ENCODE measurements at places on chromosomes 1 and 21.

DNA sequence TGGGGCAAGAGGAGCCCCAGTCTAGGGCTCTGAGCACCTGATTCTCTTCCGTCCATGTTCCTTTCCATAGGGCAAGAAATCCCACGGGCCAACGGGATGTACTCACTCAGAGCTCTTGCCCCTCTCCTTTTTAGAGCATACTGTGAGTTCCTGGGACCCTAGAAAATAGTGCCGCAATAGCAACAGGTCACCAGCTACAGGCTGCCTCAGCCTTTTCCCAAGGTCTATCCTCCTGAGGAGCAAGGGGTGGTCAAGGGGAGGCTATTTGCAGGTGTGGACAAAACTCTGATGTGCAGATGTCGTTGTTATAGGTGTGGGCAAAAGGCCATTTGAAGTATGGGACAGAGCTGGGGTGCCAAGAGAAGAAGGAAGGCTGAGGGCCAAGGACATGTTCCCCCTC, 1.6 kb upstream of the QSOX1 start:
- DNase-seq: no peak

GRCh38 chr1:110196917-110197765, 13.0 kb upstream of the KCNC4 start:
- peak; percentile 67 for DNase-seq

DNA sequence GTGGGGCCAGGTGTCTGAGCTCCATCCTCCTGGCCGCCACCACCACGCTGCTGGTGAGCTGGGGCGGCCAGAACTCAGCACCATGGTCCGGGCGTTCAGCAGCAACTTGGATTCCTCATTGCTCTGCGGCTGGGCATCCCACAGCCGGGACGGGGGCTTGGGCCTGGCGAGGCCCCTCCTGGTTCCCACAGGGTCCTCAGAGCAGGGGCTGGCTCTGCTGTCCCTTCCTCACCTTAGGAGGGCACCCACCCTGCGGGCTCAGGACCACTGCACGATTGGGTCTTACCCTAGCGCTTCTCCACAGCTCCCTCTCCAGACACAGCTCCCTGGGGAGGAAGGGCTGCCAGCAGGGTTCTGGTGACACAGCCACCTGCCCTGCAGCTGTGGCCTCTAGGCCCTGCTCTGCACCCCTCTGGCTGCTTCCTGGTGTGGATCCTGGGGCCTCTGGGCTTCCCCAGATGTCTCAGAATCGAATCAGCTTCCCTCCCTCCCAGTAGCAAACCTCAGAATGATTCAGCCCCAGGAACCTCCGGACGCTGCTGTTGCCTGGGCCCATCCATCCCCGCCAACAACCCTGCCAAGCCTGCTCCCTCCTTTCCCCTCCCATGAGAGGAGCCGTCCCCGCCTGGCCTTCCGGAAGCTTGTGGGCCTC, 25.0 kb downstream of the CRYAA start:
- no peak for DNase-seq

DNA sequence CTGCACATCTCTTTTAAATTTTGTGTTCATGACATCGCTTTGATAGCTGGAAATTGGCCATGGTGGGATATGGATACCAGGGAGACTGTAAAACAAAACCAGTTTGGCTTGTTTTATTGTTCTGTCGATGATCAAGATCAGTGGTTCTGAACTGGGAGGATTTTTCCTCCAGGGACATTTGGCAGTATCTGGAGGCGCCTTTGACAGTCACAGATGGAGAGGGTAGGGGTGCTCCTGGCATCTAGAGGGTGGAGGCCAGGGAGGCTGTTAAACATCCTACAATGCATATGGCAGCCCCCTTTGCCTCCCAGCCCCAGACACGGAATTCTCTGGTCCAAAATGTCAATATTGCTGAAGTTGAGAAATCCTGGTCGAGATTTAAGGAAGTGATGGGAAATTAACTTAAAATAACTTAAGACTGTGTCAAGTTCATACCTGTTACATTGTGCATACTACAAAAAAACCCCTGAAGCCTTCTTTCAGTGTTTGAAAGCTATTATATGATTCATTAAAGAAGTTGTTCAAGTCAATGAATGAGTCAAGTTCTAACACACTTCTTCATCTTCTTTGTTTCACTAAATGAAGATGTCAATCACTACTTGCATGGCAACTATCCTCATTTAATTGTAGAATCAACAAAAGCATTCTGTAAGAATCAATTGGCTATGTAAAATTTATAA, 150.9 kb downstream of the KCNJ6 start:
- DNase-seq: no peak

DNA sequence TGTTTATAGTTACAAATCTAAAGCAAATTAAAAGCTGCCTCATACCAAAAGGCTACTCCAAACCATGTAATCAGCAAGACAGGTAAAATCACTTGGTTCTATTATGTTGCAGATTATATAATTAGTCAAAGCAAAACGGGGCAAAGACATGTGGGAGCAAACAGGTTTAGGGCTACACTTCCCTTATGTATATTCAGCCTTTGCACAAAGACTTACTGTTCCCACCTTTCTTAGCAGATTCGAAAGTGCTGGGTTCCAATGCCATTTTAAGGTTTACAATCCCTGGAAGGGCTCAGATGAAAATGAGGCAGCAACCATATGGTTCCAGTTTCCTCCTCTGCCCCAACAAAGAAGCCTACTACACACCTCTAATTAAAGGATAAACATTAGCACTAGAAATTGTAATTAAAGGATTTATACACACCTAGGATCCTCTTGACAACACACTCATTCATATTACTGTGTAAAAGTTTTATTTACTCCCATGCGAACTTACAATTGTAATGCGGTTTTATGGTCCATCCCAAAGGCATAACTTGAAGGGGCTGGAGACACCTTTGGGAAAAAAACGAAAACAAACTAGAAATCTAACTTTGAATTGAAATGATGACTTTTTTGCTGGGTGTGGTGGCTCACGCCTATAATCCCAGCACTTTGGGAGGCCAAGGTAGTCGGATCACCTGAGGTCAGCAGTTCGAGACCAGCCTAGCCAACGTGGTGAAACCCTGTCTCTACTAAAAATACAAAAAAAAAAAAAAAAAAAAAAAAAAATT, 117.3 kb upstream of the PKN2 start:
- DNase-seq: no peak

DNA sequence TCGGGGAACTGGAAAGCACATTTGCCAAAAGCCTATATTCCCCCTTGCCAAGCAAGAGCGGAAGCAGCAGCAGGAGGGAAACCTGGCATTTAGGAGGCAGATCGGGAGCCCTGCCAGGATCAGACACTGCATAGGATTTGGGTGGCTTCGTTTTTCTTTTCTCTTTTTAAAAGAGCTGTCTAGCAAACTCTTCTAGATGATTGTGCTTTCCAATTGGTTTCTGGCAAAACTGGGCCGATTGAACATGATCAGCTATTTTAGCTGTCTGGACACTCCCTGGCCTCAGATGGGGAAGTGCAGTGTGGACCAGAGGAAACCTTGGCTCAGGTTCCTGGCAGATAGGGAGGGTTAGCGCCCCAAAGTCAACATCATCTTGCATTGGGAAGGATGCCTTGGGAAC, 414.0 kb upstream of the KAZN start:
- DNase-seq: no peak

DNA sequence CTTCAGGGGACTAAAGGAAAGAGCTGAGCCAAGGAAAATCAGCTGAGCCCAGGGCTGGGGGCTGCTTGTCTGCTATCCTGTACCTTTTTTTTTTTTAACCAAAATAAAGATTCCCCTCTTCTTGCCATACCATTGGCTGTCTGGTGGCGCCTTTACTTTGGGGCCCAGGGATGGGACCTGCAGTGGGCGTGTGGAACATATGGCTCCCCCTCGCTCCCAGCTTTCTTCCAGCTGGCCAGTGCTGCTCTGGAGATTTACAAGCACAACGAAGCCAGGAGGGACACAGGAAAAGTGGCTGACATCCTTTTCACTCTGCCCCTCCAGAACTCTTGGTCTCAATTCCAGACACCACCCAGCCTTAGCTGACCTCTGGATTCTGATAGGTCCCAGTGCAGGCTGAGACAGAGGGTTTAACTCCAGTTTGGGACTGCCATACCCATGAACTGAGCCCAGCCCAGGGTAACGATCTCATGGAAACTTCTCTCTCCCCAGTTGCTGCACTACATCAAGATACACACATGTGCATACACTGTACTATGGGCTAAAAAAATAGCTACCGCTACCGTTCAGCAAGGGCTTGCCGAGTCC, 5.4 kb upstream of the SFN start:
- DNase-seq: no peak

GRCh38 chr1:24868016-24868875, 61.8 kb downstream of the RUNX3 start:
- no peak for DNase-seq

DNA sequence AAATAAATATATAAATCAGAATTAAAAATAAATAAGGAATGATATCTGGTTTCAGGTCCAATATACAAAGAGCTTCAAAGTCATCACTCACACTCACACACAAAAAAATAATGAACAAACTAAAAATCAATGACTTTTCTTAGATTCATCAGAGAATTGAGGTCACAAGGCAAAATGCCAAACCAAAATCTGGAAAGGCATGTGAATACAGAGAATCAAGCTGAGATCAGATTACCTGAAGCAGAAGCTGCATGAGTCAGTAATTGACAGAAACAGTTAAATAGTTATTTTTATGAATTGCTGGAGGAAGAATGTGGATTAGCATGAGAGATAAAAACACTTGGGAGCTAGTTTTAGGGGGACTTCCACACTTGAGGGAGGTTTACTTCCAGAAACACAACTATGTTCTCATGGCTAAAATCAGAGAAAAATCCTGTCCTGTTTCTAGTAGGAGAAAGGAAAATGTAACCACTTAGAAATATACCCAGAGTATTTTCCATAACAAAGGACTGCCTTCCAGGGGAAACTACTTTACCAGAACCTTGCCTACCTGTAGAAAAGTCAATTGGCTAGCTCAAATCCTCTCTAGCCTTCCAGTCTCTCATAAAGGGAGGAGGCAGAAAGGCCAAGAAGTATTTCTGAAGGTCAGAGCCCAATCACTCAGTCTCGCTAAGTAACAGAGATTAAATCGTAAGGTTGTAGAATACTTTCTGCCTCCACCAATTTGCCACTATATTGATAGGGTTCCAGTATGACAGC, 536.6 kb upstream of the NR5A2 start:
- no peak for DNase-seq

- no peak for DNase-seq
Observed at GRCh38 chr1:16018308-16018707, 465 bp upstream of the HSPB7 start.

DNA sequence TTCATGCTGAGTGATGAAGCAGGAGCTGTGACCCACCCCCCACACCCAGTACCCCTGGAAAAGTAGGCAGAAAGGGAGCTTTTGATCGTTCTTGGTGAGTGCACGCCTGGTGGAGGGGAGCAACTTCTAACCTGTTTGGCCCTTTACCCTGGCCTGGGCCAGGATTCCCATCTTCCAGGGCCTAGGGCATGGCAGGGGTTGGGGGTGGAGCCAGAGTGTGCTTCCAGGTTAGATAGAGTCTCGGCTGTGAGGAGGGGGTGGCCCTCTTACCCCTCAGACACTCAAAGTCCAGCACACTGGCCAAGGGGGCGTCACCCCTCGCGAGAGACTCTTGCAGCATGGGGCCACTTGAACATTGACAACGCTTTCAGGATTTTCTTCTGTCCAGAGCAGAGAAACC, 236.6 kb downstream of the GRIK3 start:
- DNase-seq: no peak

- no peak for DNase-seq
Observed at GRCh38 chr21:39523915-39524314, 72.1 kb downstream of the SH3BGR start.

- DNase-seq: no peak
Observed at GRCh38 chr1:113747376-113747775, 11.9 kb downstream of the PHTF1 start.

- no peak for DNase-seq
Observed at GRCh38 chr1:155961937-155962336, 16.4 kb downstream of the ARHGEF2 start.

DNA sequence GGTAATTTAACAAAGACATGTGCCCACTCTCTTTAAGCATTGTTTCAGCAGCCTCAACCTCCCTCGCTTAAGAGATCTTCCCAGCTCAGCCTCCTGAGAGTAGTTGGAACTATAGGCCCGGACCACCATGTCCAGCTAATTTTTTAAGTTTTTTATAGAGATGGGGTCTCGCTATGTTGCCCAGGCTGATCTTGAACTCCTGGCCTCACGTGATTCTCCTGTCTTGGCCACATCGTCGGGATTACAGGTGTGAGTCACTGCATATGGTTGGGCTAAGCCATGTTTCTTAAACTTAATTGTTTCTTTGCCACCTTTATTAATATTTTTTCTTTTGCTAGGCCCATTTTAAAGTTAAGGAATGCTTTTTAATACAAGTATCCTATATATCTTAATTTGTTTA, 18.6 kb upstream of the AGPAT3 start:
- no peak for DNase-seq

- DNase-seq: no peak
Observed at GRCh38 chr1:65250826-65251225, 58.5 kb upstream of the DNAJC6 start.

DNA sequence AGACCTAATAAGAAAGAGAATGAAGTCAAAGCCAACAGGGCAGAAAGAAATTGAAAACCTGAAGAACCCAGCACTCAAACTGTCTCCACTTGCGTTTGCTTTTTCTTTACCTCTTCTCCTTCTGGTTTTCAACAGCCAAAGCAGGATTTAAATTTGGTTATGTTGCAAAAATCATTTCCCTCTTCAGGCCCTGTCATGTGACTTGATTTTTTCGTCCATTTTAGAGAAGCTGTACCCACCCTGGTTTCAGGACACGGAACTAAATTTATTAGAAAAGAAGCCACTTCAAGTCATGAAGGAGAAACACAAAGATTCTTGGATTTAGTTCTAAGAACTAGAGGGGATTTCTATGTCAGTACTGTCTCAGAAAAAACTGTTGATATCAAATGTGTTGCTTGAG, 1.0 kb upstream of the SYNJ1 start:
- DNase-seq: no peak

- no peak for DNase-seq
Observed at GRCh38 chr1:198113342-198113750, 43.5 kb upstream of the NEK7 start.

All from NCI-H2081 (cell line).